Right renal cortex interstitium (tissue), 3 donors: ENCODE measurements at places on chromosomes 13 and 19. TPM values are rescaled to one million over a fixed set of nuclear protein-coding genes. Genes with fewer than 3 reads are reported as not detected.

GGN gene
- 0.31 TPM for polyA plus RNA-seq

NCAN gene
- polyA plus RNA-seq, result 0.01 TPM

SPRYD7 gene
- polyA plus RNA-seq, result 13.6 TPM

ADGRE3 gene
- polyA plus RNA-seq, result 0.20 TPM

ADM5 gene
- polyA plus RNA-seq, result 0.64 TPM

SMAD9 gene
- polyA plus RNA-seq, result 30.6 TPM

LRRC25 gene
- polyA plus RNA-seq, result 0.65 TPM

PCDH17 gene
- 18.7 TPM for polyA plus RNA-seq

FLT1 gene
- polyA plus RNA-seq, result 52.3 TPM

USHBP1 gene
- polyA plus RNA-seq, result 4.6 TPM

RPL13A gene
- polyA plus RNA-seq, result 2,580 TPM

DHDH gene
- 5.9 TPM for polyA plus RNA-seq

OR7A5 gene
- polyA plus RNA-seq, result not detected

DNA sequence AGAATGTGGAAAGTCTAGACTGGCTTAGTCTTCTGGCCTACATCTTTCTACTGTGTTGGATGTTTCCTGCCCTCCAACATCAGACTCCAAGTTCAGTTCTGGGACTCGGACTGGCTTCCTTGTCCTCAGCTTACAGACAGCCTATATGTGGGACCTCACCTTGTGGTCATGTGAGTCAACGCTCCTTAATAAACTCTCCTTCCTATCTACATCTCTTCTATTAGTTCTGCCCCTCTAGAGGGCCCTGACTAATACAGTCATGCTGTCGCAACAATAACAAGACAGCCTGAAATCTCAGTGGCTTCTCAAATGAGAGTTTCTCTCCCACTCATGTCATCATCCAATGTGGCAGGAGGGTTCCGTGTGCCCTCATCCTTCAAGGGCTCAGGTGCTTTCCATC is 347.8 kb downstream of the MZT1 start:
- DNase-seq, result no peak

GRCh38 chr13:37531049-37531448 is 67.5 kb downstream of the POSTN start:
- no peak for DNase-seq

- no peak for DNase-seq
Measured at GRCh38 chr13:101455863-101456262, 3.4 kb downstream of the ITGBL1 start.

DNA sequence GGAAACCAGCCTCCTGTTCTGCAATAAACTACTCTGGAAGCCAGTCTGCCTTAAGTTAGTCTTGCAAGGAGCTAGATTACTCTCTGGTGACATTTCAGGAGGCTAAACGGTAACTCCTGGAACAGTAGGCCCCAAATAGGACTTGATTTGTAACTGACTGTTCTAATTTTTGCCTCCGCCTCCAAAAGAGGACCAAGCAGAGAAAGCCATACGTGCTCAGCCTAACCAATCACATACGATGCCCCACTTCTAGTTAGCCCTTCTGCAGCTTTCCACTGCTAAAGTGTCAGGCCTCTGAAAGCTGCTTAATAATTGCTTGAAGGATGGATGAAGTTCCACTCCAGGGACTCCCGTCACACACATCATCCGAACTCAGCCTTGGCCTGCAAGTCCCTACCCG is 744 bp downstream of the ZNF805 start:
- no peak for DNase-seq

DNA sequence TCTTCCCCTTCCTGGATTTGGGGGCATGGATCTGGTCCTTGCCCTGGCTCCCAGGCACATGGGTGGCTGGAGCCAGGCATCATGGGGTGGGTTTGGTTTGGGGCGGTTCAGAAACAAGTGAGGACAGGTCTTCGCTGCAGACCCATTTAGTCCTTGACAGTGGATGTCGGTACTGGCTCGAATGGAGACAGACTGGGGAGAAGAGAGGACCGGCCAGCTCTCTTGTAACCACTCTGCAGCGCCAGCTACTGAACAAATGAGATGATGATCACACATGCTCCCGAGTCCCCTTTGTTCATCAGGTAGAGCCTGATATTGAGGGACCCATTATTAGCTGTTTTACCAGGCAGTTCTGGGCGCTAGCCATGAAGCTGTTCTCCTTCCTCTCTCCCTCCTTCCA is 64.5 kb downstream of the CHST8 start:
- DNase-seq, result no peak

- no peak for DNase-seq
Measured at GRCh38 chr19:17159466-17160393, 55.4 kb upstream of the USE1 start.

- DNase-seq, result no peak
Measured at GRCh38 chr19:4878491-4878968, 11.1 kb upstream of the PLIN3 start.

- no peak for DNase-seq
Measured at GRCh38 chr19:3005345-3005744, 23.7 kb downstream of the TLE2 start.

DNA sequence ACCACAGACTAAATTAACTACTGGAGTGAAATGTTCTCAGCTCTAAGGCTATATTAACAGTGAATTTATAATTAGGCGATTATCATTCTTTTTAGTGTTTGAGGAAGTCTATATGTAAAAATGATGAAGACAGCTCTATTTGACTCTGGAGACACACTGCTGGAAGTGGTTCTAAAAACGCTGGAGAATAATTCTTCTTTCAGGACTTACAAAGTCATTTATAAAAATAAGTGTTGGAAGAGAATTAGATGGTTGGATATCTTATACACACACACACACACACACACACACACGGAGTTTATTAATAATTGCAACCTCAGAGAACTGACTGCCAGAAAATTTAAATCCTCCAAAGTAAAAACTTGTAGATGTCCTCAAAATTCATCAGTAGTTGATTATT is 1171.3 kb downstream of the EFNB2 start:
- DNase-seq, result no peak

GRCh38 chr19:1066251-1066747 is 668 bp upstream of the ARHGAP45 start:
- no peak for DNase-seq

DNA sequence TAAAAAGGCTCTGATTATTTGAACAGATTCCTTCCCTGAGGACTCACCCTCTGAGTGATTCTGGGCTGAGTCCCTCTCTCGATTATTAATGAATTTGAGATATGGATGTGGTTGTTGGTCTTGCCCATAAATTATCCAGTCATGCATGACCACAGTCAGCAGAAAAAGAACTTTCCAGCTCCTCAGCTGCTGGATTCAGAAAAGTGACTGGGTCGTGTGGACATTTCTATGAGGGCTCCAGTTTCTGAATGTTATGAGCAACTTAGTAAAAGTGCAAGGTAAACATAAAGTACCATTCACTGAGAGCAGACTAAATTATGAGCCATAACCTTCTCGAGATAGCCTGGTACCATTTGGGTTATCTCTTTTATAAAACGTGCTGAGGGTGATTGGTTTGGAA is 100.1 kb upstream of the CLDN10 start:
- DNase-seq, result no peak

GRCh38 chr19:41657157-41657556 is 30.3 kb upstream of the CEACAM4 start:
- no peak for DNase-seq

GRCh38 chr13:113293686-113294085 is 3.4 kb upstream of the LAMP1 start:
- no peak for DNase-seq

DNA sequence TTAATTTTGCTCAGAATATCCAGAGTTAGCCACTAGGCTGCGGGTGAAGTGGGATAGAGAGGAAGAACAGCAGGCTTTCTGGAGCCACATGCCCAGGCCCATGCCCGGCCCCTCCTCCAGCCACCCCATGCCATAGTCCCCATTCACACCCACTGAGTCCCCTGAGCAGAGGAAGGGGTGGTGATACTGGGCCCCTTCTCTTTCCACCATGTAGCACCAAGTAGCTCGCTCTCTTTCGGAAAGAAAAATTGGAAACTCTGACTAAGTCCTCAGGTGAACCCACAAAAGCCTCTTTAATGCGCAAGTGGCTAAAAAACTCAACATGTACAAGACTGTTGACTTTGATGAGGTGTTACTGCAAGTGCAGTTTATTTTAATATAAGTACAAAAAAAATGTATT is 76.7 kb upstream of the GPR183 start:
- DNase-seq, result no peak

DNA sequence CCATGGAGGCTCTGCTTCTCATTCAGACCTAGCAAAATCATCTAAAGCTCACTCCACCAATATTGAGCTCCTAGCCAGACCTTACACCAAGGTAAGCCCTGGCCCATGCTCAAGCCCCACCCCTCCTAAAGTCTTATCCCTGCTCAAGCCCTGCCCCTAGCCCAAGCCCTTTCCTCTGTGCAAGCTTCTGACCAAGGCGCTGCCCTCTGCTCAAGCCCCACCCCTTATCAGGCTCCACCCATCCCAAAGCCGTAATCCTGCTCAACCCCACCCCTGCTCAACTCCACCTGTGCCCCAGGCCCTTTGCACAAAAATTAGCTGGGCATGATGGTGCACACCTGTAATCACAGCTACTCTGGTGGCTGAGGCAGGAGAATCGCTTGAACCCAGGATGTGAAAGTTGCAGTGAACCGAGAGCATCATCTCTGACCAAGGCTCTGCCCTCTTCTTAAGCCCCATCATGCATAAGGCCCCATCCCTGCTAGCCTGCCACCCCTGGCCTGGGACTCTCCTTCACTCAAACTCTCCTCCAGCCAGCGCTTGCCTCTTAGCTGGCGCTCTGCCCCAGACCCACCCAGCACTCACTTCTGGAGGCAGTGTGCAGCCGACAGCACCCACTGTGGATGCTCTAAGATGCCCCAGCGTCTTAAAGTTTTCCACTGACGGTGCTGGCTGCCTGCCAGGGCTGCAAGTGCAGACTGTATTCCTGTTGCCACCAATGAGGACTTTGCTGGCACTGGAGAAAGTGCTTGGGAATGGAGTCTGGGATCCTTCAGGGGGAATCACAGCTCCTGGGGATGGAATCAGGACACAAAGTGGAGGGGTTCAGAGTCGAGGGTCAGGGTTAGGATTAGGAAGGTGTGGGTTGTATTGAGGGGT is 16.5 kb downstream of the KLK4 start:
- no peak for DNase-seq

DNA sequence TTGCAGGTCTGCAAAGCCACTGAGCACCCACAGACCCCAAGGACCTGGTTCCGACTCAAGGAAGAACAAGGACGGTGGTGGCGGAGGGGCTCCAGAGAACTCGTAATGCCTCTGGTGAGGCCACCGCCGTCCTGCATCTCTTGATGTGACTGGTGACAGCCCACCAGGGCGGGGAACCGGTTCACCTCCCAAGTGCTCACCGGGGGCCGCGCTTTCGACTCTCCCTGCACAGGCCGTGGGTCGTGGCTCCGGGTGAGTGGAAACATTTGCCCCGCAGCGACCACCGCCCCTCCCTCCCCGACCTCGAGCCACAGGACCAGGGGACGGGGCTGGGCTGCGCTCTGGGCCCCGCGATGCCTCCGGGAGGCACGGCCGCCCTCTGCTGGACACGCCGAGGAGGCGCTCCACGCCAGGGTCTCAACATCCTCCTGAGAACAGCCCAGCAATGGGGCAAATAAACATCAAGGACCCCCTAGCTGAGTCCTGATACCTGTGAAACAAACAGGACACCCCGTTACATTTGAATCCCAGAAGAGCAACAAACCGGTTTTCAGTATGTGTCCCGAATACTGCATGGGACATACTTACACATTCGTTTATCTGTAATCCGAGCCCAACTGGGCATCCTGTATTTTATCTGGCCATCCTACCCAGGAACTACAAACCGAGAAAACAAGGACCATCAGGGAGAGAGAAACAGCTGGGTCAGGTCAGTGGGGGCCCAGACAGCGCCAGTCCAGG is 3.9 kb upstream of the PLPP2 start:
- no peak for DNase-seq

GRCh38 chr19:15317392-15318071 is 14.8 kb downstream of the BRD4 start:
- no peak for DNase-seq

DNA sequence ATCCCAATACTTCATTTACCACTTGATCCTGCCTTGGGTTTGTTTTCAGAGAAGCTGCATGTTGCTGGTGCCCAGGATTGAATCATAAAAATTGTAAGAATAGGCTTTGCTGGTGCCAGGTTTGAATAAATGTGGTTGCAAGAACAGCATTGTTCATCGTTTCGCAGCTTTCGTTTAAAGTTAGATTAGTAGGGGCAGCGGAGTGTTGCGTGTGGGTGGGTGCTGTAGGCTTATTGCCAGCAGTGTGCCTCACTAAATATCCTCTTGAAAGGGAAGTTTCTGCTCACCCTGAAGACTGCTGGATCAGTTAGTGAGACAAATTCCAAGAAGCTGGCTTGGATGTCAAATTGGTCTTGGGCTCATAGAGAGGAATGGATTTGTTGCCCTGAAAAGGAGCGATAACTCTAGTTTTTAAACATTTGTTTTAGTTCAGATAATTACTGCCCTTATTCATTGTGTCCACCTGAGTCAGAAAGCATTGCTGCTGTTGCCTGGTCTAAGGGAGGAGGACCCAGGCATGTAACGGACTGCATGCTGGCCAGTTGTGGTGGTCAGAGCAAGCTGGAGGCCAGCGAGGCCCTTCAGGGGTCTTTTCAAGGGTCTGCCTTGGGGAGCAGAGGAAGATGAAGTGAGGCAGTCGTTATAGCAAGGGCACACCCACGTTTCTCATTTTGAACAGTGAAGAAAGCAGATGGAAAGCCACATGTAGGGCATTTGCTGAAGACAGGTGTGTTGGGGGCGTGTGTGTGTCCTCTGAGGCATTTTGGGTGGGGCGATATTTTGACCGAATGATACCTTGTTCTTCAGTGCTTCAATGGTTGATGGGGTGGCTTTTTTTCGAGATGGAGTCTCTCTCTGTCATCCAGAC is 8.5 kb downstream of the ILF3 start:
- DNase-seq, result no peak

- DNase-seq, result no peak
Measured at GRCh38 chr13:62631124-62631523, 1215.5 kb upstream of the PCDH20 start.

DNA sequence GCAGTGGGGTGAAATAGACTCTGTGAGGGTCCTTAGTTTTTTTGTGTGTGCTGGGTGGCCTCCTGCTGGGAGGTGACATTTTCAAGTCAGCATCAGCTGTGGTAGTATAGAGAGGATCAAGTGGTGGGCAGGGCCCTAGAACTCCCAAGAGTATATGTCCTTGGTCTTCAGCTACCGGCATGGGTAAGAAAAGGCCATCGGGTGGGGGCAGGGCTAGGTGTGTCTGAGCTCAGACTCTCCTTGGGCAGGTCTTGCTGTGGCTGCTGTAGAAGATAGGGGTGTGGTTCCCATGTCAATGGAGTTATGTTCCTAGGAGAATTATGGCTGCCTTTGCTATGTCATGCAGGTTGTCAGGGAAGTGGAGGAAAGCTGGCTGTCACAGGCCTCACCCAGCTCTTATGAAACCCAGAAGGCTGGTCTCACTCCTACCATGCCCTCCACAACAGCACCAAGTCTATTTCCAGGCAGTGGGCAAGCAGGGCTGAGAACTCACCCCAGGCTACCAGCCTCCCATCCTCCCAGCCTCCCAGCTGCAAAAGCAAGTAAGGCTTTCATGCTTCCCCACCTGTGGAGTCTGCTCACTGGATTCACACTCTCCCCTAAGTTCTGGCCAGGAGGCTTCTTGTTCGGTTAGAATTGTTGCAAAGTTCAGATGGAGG is 130.6 kb upstream of the SOX1 start:
- no peak for DNase-seq

- DNase-seq, result no peak
Measured at GRCh38 chr19:47157431-47158321, 27.0 kb downstream of the SAE1 start.
